ENCODE measurements at places on chromosomes 4 and X.
A peak's percentile ranks its signal among the peaks of the same experiment; 100 is the strongest.

- no peak for DNase-seq
These were observed 1.7 kb upstream of the ART3 start for GRCh38 chr4:76072760-76073159.

- DNase-seq: no peak
These were observed 84.9 kb upstream of the CAMK2D start for GRCh38 chr4:113846433-113846832.

- no peak for DNase-seq
These were observed 305.4 kb downstream of the PCDH18 start for GRCh38 chr4:137226900-137227299.

DNA sequence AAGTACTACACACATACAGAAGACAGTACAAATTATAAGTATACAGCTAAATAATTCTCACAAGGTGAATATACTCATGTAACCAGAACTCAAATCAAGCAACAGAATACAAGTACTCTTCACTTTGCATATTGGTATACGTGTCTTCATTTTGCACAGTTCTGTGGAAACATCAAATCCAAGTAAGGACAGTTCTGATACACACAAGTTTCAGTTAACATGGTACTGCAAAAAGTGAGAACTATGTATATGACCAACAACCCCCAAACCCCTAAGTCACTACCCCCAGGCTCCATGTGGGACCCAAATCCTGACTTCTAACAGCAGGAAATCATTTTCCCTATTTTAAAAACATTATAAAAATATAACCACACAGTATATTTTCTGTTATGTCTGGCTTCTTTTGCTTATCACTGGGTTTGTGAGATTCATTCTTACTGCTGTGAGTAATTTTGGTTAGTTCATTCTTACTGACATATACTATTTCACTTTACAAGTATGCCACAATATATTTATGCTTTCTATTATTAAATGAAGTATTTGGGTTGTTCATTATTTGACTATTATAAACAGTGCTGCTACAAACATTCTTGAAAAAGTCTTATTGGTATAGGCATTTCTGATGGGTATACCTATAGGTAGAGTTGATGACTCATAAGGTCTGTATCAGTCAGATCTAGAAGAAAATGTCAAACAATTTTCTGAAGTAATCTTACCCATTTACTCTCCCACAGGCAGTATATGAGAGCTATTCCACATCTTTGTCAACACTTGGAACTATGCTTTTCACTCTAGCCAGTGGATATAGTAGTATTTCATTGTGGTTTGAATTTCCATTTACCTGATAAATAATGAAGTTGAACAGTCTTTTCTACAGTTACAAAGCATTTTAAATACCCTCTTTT, 47.0 kb downstream of the SCLT1 start:
- no peak for DNase-seq

DNA sequence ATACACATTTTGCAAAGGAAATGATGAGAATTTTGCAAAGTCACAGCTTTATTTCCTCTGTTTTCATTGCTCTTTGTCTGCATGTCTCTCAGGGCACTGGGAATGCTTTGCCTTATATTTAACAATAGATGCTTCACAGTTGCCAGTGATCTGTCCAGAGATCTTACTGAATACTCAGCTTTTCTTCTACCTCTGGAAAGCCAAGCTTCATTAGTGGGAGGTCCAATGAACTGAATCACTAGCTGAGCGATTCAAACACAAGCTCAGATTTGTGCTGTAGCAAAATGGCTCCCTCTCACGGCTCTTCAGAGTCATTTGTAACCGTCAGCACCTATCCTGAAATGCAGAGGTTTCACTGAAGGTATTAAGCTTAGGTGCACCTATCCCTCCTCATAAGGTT, 138.9 kb downstream of the DCLK2 start:
- no peak for DNase-seq

GRCh38 chr4:48341776-48342605, 662 bp downstream of the SLAIN2 start:
- peak; percentile 83 for DNase-seq

- no peak for DNase-seq
These were observed 119.3 kb downstream of the ZNF330 start for GRCh38 chr4:141339966-141340365.

DNA sequence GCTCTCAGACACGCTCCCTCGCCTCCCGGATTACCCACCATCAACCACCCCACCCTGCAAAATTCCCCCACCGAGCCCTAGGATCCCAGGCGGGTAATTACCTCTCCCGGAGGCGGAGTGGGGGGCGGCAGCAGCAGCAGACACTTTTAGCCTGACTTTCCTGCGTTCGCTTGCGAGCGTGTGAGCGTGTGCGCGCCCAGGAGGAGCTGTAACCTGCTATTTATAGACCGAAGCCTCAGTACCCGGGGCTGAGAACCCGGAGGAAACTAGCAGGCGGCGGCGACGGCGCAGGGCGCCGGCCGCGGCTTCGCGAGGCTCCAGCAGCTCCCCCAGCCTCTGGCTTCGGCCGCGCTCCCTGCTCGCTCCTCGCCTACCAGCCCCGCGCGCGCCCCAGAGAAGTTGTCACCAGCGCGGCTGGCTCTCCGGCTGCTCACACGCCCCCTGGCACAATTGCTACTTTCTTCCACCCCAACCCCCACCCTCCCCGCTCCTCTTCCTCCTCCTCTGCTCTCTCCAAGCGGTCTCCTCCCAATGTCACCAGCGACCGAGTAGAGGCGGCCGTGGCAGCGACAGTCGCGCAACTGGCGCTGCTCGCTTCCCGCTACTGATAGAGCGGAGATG, at the start of gene INPP4B:
TSS of gene INPP4B (minus strand) at position 194 of the 621 bp plus-strand sequence.
- peak; percentile 18 for DNase-seq

GRCh38 chrX:100895365-100896075, 21.4 kb upstream of the NOX1 start:
- no peak for DNase-seq

DNA sequence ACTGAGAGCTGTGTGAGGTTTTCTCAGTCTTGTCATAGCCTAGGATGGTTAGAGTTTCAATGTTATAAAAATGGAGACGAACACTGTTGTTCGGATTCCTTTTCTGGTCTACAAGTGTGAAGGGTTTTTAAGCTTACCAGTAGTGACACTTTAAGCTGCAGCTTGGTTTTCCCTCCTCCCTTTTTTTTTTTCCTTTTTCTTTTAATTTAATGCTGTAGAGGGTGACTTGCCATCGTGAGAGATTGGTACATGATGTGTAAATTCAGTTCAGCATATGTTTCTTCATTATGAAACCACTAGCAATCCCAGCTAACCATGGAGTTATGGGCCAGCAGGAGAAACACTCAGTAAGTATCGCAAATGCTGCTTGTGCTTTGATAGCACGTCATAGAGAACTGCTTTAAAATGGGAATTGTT, 165.0 kb downstream of the RAPGEF2 start:
- DNase-seq: no peak

- DNase-seq: no peak
These were observed at the start of gene TLR3 for GRCh38 chr4:186068581-186069348. TSS of gene TLR3 (plus strand) at chr4:186069156. CDS start at chr4:186076620, 7,464 bp downstream.
